ENCODE measurements at places on chromosomes 2 and 18.

DNA sequence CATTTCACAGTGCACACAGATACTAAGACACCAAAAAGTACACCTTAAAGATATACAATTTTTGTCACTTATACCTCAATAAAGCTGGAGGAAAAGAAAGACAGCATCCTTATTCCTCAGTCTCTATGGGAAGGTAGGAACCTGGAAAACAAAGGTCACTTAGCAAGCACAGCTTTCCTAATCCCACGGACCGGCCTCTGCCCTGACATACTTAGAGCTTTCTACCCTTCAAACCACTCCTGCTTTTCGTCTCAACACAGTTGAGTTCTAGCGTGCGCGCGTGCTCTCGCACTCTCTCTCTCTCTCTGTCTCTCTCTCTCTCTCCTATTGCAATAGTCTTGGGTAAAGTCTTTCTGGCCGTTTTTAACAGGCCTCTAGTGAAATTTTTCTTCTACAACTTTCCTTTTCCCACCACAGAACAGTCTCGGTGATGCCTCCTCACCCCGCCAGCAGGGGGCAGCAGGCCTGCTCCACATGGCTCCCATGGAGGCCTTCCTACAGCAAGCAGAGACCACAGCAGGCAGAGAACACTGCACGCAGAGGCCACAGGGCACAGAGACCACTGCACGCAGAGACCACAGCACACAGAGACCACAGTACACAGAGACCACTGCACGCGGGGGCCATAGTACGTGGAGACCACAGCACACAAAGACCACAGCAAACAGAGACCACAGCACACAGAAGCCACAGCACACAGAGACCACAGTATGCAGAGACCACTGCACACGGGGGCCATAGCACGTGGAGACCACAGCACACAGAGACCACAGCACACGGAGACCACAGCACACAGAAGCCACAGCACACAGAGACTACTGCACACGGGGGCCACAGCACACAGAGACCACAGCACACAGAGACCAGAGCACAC lies 106.9 kb downstream of the FBXO15 start:
- DNase-seq: peak; percentile 77

GRCh38 chr2:129812071-129812470 lies 167.4 kb upstream of the RAB6C start:
- DNase-seq: peak; percentile 4

DNA sequence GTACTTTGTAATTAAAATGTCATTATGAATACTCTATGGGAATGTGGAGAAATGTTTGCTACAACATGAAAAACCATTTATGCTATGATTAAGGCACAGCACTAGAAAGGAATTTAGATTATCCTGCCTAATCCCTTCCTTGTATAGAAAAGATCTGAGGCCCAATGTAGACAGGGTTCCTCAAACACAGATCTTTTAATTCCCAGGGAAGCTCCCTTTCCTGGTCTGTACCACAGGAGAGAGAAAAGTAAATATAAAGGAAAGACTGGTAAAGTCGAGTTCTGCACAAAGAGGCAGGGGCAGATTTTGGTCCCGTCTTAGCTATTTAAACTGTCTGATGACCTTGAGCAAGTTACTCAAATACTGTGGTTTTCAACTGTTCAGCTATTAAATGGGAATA lies 84.7 kb downstream of the ICA1L start:
- no peak for DNase-seq

DNA sequence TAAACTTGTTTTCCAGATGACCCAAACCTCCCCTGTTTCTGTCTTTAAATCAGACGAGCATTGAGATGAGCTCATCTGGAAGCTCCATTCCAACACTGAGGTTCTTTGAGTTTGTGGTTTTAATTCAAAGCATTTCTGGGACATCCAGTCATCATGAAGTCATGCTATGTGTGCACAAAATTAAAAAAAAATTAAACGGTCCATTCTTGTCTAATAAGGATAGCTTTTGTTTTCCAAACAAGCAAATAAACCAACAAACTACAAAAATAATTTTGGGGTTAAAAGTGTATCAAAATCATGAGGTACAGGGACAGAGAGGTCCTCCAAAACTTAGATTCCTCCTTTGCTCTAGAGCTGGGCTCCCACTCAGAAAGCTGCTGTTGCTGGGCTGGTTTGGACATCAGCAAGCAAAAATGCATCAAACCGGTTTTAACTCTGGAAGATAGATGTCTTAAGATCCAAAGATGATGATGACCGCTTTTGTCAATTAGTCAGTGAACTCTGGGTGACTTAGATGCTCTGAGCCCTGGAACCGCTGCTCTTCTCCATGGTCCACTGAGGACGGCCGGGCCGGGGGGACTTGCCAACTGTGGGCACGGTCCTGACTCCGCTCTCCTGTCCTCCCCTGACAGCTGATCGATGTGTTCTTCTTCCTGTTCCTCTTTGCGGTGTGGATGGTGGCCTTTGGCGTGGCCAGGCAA lies 65.4 kb downstream of the TRPM8 start:
- no peak for DNase-seq

DNA sequence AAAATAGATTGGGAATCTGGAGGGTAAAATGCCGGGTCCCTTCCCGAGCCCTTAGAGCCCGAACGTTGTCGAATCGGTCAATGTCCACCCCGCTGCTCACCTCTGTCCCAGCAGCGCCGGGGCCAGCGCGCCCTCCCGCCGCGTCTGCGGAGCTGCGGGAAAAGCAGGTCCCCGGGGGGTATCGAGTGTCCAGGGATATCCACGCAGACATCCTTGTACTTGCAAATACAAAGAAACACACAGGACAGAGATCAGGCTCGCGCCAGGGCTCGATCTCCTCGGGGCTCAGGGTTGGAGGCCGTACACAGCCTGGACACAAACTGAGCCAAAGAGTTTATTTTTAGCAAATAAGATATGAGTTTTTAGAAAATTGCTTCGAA lies 2.3 kb upstream of the GATA6 start:
- no peak for DNase-seq

GRCh38 chr2:200470230-200470629 lies 39.6 kb downstream of the KCTD18 start:
- DNase-seq: no peak

DNA sequence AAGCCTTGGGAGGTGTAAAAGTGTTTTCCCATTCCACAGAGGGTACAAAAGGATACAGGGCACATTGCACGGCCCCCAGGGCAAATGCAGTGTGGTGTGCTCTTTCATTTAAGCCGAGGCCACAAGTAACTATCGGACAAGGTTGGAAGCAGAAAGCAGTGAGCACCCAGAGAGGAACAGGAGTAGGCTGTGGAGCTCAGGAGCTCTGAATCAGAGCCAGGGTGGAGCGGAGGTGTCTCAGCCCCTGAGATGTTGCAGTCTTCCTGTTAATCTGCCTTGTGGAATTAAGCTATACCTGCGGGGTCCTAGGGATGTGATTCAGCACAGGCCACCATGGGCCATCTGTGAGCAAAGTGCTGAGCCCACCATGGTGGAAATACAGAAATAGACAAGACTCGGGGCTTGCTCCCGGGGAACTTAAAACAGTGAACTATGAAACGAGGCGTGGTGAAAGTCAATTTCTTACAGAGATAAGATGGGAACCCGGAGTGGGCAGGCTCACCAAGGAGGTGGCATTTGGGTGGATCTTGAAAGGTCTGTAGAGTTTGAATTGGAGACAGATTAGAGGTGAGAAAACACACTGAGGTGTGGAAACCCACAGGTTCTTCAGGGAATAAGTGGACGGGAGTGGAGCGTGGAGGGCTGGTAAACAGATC lies 44.0 kb downstream of the ASAP2 start:
- no peak for DNase-seq

Data from stimulated activated CD4-positive, alpha-beta T cell treated with anti-CD3 and anti-CD28 coated beads, Interleukin-2, amount 100 ng/mL, for 24 hours (primary cell).